ENCODE measurements at places on chromosomes 5 and 9. TPM values are rescaled to one million over a fixed set of nuclear protein-coding genes. Genes with fewer than 3 reads are reported as not detected.

PCDHB3 gene
- 1.1 TPM for total RNA-seq

FAM174A gene
- 16.6 TPM for total RNA-seq

SLC6A3 gene
- not detected for total RNA-seq

CDH10 gene
- total RNA-seq, result under 0.01 TPM

MGAT4B gene
- total RNA-seq, result 192 TPM

UNC5A gene
- total RNA-seq, result 0.26 TPM

Data from dermis microvascular lymphatic vessel endothelial cell (primary cell).